CD4-positive, alpha-beta T cell treated with Interleukin-12 subunit alpha and Interleukin-12 subunit beta, for 1 hour (primary cell): ENCODE measurements at places on chromosomes 2 and 18.
A peak's percentile ranks its signal among the peaks of the same experiment; 100 is the strongest.

DNA sequence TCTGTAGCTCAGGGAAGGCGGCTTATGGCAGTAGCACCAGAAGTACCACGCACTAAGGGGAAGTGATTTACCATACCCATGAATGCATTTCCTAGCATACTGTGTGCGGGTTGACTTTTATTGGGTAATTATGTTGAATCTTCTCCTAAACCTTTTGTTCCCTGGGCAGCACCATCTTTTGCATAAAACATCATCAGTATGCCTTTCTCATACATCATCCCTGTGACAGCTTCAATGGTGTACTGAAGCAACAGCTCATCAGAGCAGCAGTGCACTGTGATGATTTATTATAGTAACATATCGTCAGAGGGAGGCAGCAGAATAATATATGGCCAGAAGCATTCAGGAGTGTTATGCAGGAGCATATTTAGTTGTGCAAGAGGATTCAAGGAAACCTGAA is 204.9 kb downstream of the CDH7 start:
- no peak for DNase-seq

GRCh38 chr2:84491256-84491655 is 25.0 kb upstream of the DNAH6 start:
- DNase-seq, result no peak

DNA sequence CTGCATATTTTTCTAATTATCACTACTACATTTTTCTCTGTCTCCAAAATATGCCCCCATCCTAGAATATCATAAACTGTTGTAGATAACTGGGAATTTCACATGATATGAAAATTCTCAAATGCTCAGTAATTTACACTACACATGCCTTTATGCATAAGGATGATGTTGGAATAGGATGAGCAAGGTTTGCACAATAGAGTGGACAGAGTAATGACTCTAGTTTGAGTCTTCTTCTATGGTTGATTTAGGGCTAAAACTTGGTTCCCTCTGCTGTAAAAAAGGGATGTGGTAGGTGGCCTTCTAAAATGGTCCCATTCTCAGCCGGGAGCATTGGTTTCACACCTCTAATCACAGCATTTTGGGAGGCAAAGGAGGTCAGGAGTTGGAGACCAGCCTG is 129.9 kb downstream of the BCL11A start:
- no peak for DNase-seq

GRCh38 chr2:232367591-232368233 is 10.8 kb upstream of the ALPP start:
- no peak for DNase-seq

- DNase-seq, result no peak
These were observed 86.5 kb downstream of the LRP2 start for GRCh38 chr2:169275696-169276444.

GRCh38 chr2:141724426-141724825 is 406.4 kb downstream of the LRP1B start:
- DNase-seq, result no peak

DNA sequence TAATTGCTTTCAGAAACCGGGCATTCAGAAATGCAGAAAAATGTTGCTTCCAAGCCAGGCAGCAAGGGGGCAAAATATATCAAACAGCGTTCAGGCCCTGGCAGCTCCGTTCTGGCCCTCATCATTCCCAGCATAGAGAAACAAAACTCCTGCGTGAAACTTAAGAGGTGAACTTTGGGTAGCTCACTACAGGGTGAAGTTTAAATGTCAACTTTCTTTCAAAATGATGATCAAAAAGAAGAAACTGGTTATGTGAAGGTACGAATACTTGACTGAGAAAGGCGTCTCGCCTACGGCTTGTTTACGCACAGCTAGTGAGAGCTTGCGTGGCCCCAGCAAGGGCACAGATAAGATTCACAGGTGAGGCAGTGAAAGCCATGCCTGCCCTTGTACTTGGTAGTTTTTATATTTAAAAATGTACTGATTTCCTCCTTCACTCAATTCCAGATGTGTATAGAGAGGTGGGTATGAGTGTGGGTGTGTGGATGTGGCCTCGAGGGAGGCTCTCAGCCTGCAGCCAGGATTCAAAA is 127.5 kb downstream of the NFATC1 start:
- peak; percentile 42 for DNase-seq

GRCh38 chr18:3330622-3331021 is 68.7 kb downstream of the MYL12B start:
- DNase-seq, result no peak

GRCh38 chr18:79507076-79507545 is 111.4 kb downstream of the NFATC1 start:
- peak; percentile 12 for DNase-seq

DNA sequence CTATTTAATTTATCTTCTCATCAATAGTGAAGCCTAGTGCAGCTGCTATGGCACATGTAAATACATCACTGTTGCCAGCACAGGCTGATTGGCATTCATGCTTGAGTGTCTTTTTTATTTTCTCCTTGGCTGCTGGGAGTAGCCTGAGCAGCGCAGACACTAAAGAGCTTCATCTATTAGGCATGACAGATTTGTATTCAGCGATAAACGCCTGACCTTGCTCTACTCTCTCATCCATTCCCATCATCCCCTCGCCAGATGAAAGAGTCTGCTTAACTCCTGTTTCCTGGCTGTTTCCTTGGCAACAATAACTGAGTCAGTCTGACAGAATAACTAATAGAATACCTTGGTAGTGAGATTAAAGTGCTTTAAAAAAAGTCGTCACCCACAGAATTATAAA is 753.6 kb downstream of the DCC start:
- DNase-seq, result no peak

- DNase-seq, result no peak
These were observed 53.2 kb downstream of the ITGA6 start for GRCh38 chr2:172480301-172481218.

- no peak for DNase-seq
These were observed 38.1 kb downstream of the ACOXL start for GRCh38 chr2:110770404-110770958.
